CD8-positive, alpha-beta memory T cell (primary cell): ENCODE measurements at places on chromosomes 1 and 21.
A peak's percentile ranks its signal among the peaks of the same experiment; 100 is the strongest.

DNA sequence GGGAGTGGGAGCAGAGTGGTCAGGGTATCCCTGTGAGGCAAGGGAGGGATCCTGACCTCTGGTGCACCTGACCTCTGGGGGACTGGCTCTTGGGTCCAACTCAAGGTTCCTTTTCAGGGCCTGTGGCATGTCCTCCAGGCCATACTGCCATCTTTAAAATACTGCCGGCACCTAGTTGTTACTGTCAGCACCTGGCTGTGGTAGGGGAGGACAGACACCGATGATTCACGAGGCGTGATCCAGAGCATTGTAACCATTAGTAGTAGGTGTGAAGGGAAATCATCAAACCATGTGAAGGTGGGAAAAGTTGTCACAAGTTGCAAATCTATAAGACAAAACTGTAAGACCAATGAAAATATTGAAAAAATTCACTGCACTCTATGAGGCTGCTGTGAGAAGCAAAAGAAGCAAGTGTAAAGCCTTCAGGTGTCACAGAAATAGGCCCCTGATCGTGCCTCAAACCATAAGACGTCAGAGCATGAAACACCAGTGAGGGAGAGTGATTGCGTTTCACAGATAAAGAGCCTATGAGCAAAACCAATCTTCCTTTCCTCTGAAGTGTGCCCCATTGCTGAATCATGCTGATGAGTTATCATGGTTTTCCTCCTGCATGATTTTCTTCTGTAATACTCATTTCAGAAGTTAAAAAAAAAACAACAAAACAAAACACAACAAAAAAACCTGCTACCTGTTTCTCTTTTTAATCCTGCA, 55.3 kb downstream of the CDC7 start:
- DNase-seq, result peak; percentile 45

DNA sequence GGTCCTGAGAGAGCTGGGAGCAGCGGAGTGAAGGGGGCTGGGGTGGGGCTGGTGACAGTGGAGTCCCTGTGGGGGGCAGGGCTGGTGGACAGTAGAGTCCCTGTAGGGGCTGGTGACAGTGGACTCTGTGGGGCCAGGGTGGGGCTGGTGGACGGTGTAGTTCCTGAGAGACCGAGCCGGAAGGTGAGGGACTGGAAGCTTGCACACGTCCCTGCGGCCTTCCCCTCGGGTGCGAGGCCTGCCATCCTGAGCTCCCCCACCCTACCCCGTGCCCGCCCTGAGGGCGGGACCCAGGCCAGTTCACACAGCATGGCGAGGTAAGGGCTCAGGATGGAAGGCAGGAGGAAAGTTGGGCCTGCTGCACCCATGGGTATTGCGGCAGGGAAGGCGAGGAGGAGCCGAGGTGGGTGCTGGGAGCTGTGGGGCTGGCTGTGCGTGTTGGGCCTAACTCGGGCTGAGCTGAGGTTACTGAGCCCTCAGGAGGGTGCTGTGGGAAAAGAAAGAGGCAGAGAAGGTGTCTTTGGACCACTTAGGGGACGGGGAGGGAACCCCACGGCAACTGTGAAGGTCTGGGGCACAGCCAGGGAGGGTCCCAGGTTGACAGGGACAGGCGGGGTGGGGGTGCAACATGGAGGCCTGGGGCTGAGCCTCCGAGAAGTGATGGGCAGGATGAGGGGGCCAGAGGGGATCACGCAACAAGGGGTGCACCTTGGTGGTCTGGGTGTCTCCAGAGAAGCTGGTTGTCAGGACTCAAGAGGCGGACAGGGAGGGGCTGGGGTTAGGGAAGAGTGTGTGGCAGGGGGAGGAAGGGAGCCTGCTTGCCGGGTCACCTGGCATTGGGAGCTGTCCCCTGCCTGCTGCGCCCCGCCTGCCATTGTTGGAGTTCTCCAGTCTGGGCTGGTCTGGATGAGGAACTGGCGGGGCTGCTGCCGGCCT, 60.8 kb downstream of the PRKCZ start:
- no peak for DNase-seq

GRCh38 chr1:74964508-74965102, 169.6 kb upstream of the LHX8 start:
- DNase-seq, result no peak

- DNase-seq, result no peak
Observed at GRCh38 chr1:68049941-68050878, at the start of gene DIRAS3. TSS of gene DIRAS3 (minus strand) at chr1:68050627. CDS start at chr1:68047297, 3,330 bp downstream.

GRCh38 chr1:47901001-47901575, 96.1 kb downstream of the TRABD2B start:
- DNase-seq, result no peak

DNA sequence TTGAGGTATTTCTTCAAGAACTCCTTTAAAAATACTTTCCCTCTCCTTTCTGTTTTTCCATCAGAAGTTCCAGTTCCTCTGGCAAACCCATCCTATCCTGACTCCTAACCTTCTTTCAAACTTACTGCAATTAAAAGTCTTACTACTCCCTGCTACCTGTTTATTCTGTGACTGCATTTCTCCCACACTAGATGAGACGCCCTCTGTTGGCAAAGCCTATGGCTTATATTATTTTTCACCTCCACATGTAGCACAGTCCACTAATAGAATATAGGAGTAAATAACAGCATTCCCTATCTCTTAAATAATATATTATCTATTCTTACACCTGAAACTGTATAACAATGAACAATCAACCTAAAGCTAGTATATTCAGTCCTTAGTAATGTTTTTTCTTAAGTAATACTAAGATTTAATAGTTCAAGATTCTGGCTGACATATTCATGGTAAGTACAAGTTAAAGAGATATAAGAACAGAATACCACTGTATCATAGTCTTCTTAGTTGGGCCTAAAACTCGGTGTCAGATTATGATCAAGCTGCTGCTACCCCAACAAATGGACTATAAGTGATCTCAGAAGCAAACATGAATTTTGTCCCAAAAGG, 54.8 kb downstream of the RAB3GAP2 start:
- DNase-seq, result no peak

GRCh38 chr21:25790122-25790877, 55.5 kb downstream of the GABPA start:
- no peak for DNase-seq

DNA sequence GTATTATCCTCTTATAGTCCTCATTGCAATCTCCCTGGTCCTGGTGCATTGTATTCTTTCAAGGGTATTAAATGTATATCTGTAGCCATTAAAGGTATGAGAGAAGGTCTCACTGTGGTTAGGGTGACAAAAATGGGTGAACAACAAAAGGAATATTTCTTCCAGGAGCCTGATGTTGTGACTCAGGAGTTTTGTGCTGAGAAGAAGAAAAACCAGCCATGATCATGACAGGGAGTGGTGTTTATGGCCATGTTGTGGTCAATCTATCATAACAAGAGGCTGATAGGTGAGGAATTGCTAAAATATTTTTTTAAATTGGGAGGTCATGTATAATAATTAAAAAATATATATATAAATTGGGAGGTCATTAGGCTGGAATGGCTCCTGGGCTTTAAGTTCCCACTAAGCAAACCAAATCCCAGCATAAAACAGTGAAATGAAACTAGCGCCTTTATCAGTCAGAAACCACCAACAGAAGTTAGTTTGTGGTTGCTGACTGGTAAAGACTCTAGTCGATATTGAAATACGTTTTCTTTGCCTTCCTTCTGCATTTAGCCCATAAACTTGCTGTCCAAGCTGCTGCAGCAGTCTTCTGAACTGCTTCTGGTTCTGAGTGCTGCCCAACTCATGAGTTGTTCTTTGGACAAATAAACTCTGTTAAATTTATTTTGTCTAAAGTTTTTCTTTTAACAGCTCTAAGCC, 60.3 kb downstream of the TBX19 start:
- DNase-seq, result no peak

DNA sequence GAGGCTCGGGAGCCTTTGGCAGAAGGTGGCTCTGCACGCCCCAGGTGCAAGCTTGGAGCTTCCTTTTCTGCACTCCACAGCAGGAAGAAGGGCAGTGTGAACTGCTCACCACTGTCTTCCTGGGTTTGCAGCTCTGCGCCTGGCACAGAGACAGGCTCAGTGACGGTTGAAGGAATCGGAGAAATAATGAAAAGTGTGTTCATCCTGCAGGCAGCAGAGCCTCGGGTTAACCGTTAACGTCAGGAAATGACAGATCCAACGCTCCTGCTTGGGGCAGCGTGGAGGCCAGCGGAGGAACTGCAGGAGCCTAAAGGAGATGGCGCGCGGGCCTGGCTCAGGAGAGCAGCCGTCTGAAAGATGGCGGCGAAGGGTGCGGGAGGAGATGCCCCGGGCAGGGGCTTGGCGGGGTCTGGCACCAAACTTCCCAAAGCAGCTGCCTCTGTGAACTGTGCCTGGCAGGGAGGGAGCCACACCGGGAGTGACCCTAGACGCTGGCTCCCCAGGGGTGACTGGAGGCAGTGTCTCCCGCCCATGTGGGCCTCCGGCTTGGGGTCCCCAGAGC, 10.9 kb upstream of the SAMD11 start:
- peak; percentile 25 for DNase-seq

- DNase-seq, result no peak
Observed at GRCh38 chr1:235278233-235278914, 49.6 kb downstream of the ARID4B start.

DNA sequence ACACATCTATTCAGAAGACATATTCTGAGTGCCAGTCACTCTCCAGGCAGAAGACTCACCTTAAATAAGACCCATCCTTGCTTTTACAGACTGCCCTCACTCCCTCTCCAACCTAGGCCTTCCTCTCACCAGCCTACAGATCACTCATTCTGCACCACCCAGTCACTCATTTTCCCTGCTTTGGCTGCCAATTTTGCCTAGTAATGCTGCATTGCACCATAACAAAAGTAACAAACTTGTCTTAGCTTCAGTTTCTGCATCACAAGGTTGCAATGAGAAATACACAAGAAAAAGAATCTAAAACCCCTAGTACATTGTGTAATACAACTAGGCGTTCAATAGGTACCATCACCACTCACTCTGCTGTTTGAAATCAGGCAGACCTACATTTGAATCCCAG, 292.4 kb downstream of the PLPP3 start:
- DNase-seq, result no peak

DNA sequence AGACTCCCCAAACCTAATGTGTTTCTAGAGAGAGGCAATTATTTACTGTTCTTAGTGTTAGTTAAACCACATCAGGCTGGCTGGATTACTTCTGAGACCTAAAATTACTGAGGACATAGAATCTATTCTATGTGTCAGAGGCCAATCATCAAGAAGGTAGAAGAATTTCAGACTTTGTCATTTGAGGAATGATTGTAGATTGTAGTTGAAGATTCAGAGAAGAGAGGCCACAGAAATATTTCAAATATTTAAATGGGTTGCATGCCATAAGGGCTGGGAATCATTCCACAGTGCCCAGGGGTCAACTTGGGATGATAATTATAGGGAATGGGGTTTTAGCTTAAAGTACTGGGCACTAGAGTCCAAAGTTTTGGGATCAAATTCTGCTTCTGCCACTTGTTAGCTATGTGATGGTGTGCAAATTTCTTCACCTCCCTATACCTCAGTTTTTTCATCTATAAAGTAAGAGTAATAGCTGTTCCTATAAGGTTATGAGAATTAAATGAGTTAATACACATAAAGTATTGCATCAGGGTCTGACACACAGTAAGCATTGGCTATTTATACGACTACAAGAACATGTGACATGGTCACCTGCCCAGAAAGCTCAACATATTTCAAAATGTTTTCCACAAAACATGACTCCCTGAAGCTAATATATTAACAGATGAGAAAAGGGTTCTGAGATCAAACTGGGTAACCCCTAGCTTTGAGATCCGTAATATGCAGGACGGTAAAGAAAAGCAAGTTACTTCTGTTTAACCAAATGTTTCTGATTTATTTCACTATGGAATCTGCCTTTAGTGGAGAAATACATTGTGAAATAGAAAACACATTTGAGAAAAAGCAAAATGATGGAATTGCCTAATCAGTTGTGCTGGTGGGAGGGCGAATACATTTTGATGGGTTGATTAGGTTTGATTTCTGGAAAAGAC, 69.7 kb upstream of the SPAG17 start:
- no peak for DNase-seq

GRCh38 chr1:106780066-106780465, 276.4 kb upstream of the PRMT6 start:
- DNase-seq, result no peak

- DNase-seq, result no peak
Observed at GRCh38 chr1:231421546-231421970, 529 bp downstream of the EGLN1 start.

- no peak for DNase-seq
Observed at GRCh38 chr1:5821540-5822176, 170.6 kb downstream of the NPHP4 start.

DNA sequence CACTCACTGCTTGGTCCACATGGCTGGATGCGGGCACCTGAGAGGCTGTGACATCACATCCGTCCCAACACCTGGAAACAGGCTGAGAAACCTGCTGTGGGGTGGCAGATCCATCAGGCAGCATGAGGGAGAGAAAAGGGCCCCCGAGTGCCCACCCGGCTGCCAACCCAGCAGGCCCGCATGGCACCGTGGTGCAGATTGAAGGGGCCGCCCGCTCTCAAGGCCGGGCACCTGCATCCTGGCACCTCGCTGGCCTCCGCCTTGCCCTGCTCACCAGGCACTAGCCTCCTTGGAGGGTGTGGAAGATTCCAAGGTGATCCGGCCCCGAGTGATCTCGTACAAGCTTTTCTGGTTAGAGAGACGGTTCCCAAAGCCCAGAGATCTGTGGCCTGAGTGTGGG, 110.5 kb downstream of the PRDM16 start:
- DNase-seq, result no peak

DNA sequence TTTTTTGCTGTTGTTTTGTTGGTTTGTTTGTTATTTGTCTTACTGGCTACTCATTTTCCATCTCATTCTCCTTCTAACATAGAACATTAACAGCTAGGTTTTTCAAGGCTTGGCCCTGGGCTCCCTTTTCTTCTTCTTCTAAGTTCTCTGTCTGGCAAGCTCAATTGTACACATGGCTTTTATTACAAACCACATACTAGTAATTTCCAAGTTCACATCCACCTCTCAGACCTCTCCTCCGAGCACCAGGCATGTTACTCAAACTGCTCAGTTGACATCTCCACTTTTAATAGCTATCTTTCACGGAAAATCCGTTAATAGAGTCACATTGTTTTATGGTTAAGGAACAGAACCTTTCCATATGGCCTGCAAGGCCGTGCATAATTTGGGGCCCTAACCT, 736.9 kb upstream of the ADAMTS5 start:
- no peak for DNase-seq

GRCh38 chr1:43062527-43063095, 103.9 kb upstream of the SLC2A1 start:
- no peak for DNase-seq

GRCh38 chr1:112904831-112905261, 51.1 kb downstream of the SLC16A1 start:
- no peak for DNase-seq

DNA sequence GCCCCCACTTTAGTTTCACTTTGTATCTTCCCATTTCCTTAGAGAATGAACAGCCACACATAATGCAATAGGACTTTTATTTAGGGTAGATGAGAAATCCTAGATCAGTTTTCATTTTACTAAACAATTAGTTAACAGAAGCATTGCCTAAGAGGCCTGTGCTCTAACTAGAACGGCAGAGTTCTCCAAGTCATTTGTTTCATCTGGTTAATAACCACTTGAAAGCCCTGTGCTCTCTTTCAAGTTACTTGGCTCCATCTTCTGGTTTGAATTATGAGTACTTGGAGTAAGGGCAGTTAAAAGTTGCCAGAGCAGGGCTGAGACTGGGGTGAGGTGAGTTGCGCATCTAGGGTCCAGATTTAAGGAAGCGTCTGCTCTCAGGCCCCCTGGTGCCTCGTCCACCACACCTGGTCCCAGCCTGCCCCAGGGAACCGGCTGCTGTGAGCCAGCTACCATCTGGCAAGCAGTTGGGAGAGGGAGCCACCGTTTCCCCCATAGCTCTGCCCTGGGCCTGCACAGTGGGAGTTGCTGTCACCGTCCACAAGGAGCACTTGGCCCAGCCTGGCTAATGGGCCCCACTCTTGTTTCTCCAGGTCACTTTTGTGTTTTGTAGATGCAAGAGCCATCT, 18.1 kb upstream of the SLC44A3 start:
- DNase-seq, result no peak
